ELR (cell line): ENCODE measurements at places on chromosomes 3 and 15.

DNA sequence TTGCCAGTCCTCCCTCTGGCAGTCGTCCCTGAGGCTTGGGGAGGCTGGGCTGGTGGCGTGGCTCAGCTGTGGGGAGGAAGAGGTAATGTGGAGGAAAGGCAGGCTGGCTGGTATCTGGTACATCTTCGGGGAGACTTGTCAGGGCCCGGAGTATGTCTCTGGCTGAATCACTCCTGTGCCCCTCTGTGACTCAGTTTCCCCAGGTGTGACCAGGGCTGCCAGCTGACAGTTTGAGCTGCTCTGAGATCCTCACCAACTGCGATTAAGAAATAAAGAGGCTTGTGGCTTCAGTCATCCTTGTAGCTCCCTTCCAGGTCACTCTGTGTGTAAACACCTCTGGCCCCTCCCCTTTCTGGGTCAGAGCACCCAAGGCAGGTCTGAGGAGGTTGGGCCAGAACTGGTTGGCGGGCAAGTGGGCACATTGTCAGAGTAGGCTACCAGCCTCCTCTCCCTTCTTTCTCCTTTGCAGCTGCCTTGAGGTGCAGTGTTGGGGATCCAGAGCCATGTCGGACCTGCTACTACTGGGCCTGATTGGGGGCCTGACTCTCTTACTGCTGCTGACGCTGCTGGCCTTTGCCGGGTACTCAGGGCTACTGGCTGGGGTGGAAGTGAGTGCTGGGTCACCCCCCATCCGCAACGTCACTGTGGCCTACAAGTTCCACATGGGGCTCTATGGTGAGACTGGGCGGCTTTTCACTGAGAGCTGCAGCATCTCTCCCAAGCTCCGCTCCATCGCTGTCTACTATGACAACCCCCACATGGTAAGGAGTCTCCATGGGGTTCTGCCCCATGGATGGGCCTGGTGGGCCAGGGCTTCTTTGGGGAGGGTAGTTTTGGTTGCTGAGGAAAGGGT, 3.0 kb downstream of the TEX264 start:
- DNase-seq: no peak

DNA sequence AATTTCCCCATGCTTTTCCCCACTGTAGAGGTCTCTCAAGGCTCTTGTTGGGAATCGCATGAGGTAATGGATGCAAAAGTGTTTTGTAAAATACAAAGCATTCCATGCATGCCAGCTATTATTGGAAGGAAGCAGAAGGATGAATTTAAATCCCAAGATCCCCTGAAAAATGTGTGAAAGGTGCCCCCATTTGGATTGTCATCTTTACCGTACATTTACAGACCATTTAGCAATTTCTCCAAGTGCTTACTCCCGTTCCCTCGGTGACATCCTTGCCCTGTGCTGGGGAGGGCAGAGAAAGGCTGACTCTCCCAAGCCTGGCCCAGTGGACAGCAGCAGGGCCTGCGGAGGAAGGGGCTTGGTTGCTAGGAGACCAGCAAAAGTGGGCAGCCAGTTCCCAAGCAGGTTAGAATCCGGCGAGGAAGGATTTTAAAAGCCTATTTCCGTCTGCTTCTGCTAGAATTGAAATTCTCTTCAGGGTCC, 31.1 kb upstream of the NEO1 start:
- DNase-seq: no peak

- DNase-seq: no peak
Measured at GRCh38 chr3:174536319-174536718, 322.8 kb upstream of the NAALADL2 start.

DNA sequence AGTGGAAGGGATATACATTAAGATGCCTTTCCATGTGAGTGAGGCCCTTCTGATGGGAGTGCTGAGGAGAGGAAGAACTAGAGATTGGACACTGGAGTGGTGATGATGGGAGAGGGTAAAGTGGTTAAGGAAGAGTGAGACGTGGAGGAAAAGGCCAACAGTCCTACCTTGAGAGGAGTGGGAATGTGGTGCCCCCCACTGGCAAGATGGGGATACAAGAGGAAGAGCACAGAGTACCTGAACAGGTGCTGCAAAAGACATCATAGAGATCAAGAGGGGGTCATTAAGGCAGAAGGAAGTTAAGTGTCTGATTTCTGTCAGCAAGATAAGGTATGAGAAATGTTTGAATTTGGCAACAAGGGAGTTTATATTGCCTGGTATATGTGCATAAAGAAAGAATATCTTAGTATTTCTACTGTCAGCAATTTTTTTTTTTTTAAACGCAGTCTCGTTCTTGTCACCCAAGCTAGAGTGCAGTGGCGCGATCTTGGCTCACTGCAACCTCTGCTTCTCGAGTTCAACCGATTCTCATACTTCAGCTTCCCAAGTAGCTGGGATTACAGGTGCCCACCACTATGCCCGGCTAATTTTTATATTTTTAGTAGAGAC, 34.0 kb downstream of the ARIH2 start:
- peak; percentile 20 for DNase-seq

DNA sequence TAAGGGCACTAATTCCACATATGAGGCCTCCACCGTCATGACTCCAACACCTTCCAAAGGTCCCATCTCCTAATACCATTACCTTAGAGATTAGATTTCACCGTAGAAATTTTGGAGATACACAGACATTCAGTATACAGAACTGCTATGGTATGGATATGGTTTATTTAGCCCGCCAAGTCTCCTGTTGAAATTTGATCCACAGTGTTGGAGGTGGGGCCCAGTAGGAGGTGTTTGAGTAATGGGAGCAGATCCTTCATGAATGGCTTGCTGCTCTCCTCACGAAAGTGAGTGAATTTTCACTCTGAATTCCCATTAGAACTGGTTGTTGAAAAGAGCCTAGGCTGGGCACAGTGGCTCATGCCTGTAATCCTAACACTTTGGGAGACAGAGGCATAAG, 7.4 kb downstream of the MKRN3 start:
- no peak for DNase-seq

GRCh38 chr3:122690096-122690495, 9.5 kb downstream of the PARP14 start:
- DNase-seq: no peak

GRCh38 chr3:108661699-108662098, 72.2 kb downstream of the DZIP3 start:
- DNase-seq: no peak

DNA sequence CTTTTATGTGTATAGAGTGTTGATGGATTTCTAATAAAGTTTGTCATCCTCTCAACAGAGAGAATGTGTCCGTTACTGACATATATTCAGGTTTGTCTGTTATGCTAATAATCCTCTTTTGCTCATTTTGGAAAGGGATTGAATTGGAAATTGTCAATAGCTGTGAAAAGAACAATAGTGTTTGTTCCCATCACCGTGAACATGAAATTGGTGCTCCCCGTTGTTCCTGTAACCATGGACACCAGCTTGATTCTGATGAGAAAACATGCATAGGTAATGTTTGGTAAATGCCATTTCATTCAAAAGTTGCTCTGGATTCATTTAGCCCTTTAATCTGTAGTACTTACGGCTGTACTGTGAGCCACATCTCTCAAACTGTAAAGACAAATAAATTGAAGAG, 707.0 kb upstream of the GOLIM4 start:
- DNase-seq: no peak

DNA sequence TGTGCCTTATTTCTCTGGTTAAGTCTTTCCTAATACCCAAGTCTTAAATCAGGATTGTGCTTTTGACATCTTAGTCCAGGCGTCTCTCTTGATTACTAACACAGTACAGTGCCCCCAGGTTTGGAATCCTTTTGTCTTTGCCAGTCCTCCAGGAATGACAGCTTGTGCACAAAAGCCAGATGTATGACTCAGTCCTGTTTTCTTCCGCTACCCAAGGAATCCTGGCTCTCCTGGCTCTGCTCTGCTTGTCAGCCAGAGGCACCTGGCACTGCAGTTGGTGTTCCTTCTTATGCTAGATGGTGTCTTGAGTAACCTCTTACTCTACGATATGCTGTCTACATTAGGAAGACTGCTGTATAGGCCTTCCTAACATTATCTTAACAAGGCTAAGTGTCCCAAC, 728.2 kb upstream of the NECTIN3 start:
- peak; percentile 77 for DNase-seq

GRCh38 chr15:28962851-28963710, 77.3 kb downstream of the APBA2 start:
- DNase-seq: peak; percentile 48

GRCh38 chr3:194808640-194809097, 123.0 kb downstream of the FAM43A start:
- DNase-seq: peak; percentile 52

- peak; percentile 82 for DNase-seq
Measured at GRCh38 chr3:16600780-16601536, 4.3 kb downstream of the DAZL start.

DNA sequence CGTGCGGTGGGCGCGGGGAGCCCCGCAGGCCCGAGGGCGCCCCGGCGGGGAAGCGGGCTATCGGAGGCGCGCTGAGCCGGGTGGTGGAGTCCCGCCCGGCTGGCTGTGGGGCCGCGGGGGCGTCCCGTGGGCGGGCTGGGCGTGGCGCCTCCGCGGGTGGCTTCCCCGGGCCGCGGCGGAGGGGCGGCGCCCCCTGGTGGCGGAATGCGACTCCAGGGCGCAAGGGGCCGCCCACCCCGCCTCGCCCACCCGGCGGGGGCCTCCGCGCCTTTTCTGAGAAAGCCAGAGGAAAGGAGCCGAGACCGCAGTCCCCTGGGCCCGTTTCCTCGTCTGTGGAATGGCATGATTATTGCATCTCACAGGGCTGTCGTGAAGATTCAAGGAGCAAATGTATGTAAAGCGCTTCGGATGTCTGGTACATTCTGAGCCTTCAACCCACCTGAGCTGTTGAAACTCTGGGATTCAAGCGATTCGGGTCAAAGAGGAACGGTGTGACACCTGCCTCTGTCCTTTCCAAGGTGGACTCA, 31.9 kb upstream of the RAB6B start:
- peak; percentile 46 for DNase-seq
